AG09309 (cell line): ENCODE measurements at places on chromosomes 2 and 18.

DNA sequence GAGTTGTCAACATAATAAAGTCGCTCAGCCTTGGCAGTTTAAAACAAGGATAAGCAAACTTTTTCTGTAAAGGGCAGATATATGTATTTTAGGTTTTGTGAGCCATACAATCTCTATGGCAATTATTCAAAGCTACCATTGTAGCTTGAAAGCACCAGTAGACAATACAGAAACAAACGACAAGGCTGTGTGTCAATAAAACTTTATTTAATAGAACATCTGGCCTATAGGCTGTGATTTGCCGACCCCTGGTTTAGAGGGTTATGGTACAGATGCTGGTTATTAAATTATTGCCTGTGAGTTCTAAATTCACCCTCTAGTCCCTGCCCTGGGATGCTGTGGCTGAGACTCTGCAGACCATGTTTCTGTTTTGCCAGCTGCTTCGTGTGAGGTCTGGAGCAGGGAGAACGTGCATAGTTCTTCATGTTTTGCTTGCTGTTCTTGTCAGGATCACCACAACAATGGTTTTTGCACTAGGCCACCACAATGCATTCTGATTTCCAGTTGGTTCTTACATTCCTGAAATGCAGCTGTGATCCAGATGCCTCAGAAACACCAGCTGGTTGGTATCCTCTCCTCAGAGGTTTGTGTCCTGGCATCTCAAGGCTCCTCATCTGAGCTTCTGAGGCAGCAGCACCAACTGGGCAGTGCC lies 46.6 kb downstream of the ICOS start:
- no peak for DNase-seq

- DNase-seq: no peak
Observed at GRCh38 chr2:21020668-21021288, 23.1 kb downstream of the APOB start.

GRCh38 chr18:35573531-35573930 lies 8.0 kb upstream of the GALNT1 start:
- DNase-seq: no peak

DNA sequence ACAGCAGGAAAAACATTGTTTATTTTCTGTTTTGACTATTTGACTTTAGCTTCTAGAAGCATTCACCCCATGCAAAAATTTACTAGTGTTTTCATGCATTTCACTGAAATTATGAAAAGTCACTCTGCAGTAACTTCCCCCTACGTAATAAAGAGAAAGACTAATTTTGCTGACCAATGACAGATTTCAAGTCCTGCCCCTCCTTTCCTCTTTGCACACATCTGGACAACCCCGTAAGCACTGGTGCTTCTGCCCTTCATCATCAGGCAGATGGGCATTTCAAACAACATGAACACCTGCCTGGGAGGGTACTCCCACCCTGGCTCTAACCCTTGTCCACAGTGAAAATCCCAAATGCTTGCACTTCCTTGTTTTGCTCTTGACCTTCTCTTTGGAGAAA lies 815.0 kb upstream of the ID2 start:
- no peak for DNase-seq

GRCh38 chr18:39796393-39796792 lies 2158.6 kb upstream of the PIK3C3 start:
- DNase-seq: no peak

GRCh38 chr2:17800219-17800618 lies 16.0 kb upstream of the MSGN1 start:
- no peak for DNase-seq

DNA sequence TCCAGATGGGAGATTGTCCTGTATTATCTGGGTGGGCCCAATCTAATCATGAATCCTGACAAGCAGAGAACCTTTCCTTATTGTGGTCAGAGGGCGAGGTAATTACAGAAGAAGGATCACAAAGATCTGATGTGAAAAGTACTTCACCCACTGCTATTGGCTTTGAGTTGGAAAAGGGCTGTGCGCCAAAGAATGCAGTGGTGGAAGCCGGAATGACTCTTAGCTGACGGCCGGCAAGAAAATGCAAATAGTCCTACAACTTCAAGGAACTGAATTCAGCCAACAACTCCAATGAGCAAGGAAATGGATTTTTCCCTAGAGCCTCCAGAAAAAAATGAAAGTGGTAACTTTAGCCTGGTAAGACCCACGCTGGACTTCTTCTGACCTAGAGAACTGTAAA lies 67.3 kb downstream of the CTNNA2 start:
- no peak for DNase-seq

DNA sequence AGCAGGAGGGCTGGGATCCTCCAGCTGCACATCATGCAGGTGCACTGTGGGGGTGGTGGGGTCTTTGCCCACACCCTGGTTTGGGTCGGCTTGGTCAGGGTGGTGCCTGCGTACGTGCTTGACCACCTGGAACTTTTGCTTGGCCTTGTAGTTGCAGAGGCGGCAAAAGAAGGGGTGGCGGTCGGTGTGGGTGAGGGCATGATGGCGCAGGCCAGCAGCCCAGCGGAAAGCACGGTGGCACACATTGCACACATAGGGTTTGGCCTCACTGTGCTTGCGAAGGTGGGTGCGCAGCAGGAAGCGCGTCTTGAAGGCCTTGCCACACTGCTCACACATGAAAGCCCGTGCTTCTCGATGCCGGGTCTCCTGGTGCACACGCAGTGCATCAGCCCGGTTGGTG lies 21.1 kb downstream of the ZNF142 start:
- DNase-seq: no peak

DNA sequence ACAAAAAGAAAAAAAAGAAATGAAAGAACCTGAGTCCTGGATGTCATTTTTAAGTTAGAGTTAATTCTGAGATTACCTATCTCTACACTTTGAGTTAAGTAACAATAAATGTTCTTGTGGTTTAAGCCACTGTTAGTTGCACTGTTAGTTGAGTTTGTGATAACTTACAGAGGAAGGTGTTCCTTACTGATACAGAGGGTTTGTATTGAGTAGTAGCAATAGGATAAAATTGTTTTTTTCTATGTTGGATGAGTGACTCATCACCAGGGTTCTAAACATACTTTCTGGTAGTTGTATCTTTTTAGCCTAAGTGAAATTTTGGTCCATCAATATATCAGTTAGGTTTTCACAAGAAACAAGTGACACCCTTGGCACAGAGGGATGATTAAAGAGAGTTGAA lies 4.0 kb upstream of the LCLAT1 start:
- DNase-seq: no peak

DNA sequence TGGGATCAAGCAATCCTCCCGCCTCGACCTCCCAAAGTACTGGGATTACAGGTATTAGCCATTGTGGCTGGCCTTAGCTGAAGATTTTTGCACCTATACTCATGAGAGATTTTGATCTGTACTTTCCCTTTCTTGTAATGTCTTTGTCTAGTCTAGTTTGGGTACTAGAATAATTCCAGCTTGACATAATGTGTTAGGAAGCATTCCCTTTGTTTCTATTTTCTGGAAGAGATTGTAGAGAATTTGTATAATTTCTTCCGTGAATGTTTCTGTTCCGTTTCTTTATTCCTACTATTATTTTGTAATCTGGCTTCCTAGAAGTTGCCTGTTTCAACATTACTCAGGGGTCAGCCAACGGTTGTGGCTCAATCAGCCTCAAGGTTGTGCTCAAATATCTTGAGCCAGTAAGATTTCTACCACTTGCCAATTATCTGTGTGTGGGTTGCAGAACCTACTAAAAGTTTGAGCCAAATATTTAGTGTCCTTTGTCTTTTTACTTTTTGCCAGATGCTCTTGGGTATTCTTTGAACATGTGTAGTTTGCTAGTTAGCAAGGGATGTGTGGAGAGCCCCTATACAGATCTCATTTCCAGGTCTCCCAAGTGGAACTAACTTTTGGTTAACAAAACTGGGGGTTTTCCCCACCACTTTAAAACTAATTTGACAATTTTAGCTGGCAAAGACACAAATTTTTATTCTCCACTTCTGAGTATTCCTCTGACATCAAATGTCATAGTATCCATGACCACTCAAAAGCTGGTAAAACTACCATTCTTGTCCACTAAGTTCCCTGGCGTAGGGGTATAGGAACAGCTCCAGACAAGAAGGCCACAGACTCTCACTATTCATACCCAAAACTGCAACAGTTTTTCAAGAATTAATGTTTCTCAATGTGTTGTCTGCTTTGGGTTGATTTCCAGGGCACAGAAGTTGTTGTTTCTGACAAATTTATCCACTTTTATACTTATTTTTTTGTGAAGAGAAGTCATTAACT lies 42.8 kb upstream of the BAZ2B start:
- peak; percentile 28 for DNase-seq

DNA sequence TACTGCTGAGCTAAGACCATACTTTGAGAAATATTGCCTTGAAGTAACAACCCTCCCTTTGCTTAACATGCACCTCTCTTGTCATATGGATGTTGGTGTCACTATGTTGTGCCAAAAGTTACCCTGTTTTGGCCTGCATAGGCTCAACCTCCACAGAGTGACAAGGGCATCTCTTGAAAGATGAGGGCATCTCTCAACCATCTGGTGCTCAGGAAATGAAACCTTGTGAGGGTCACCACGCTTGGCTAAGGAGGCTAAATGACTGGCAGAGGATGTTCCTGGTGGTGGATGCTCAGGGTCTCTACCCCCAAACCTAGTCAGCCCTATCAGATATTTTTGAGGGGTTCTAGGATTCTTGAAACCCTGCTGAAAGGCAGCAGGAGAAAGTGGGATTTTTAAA lies 2.3 kb downstream of the LHCGR start:
- no peak for DNase-seq

GRCh38 chr2:197869501-197870111 lies 65.2 kb downstream of the PLCL1 start:
- DNase-seq: peak; percentile 11

DNA sequence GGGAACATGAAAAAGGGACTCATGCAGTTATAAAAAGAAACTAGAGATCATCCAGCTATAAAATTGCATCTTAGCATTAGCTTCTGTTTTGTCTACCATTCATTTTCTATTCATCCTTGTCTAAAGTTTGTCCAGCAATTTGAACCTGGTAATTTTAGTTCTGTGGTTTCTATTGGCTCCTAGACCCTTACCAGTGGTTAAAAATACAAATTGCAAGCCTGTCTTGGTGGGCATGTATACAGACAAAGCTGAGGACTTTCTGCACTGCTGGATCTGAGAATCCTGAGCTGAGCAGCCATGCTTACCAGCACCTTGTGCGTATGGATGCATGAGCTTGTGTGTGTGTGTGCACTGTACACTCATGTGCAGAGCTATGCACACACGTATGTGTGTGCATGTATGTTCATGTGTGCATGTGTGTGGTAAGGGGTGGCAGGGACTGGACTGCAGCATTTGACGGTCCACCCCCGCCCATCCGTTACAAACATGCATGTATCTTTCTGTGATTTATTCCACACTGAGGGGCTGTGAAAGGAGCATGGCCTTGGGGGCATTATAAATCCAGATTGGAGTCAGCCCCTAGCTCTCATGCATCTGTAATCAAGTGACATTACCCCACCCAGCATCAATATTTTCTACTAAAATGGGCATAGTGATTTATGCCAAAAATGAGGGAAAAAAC lies 144.7 kb downstream of the FAM210A start:
- DNase-seq: no peak

DNA sequence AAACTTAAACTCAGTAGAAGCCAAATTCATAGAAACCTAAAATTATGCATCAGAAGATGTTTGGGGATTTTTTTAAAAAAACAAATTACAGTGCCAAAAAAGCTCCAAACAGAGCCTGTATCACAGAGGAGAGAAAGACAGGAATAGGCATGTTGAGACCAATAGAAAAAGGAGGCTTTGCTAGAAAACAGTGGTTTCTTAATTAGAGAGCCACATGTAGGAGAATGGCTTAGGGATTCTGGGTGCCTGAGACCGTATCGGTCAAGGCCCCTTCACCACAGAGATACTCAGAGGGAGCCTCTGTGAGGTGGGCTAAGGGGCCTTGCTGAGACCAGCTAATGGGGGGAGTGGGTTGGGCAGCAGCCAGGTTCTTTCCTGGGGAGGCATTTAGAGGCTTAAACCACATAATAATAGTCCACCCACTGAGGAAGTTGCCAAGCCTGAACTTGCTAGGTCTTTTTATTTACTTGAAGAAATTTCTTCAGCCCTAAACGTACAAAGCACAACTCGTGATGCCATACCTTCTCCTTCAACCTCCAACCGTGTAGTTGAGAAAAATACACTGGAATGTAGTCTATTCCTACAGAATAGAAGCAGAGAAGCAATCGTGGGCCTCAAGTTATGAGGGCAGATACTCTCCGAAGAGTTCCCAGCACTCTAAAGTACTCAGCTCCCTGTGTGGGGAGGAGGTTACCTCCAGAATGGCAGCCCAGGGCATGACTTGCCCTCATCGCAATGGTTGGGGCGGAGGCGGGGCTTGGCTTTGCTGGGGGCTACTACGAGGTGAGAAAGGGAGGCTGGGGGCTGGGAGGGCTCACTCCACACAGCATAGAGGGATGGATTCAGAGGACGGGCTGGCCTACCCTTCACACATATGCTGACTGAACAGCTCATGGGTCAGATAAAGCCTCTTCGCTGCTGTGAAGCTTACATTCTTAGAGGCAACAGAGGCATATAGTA lies 237.9 kb downstream of the TPGS2 start:
- no peak for DNase-seq

DNA sequence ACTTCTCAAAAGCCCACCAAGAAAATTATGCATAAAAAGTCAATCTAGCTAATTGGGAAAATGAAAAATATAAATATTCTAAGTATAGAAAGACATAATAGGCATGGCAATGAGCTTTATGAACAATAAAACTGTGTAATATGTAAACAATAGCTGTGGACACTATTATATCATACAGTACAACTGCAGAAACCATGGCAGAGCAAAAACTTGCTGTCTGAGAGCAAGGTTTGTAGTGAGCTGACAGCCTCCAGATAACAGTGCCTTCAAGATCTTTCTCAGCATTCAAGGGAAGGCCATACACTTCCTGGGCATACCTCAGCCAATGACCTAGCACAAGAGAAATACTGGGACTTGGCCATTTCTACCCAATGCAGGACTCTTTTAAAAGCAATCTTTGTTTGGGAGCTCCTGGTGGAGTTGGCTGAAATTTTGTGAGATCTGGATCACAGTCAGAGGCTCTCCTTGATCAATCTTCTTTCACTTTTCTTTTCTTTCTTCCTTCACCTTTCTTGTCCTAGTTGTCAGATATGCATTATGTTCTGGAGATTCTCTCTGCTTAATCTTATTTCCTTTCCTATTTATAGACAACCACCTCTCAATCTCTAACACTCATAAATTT lies 427.2 kb upstream of the UBE2E3 start:
- DNase-seq: no peak

GRCh38 chr2:109143214-109144187 lies 14.5 kb downstream of the SH3RF3 start:
- DNase-seq: no peak

DNA sequence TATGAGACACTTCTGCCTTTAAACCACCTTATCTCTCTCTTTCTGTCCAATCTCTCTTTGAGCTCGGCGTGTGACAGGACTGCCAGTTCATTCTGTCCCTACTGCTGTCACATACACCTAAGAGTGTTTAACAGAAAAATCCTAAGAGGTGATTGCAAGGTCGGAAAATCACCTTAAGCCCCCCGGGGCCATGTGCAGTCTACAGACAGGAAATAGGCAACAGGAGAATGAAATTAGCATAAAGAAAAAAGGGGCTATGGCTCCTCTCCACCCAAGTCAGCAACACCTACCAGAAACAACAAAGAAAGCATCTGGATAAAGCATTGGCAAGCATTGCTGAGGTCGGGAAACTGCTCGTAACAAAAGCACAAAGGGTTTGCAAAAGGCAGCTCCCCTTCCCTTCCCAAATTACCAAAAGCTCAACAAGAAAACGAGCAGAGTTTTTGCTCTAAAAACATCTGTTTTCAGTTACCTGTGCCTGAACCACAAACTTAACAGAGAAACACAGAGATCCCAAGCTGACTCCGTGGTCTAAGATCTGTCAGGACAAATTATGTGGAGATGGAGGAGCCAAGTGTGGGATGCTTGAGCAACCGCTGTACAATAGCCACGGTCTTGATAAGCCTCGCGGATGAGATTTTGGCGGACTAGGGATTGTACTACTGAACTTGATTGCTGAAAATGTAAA lies 30.4 kb downstream of the ANKRD44 start:
- DNase-seq: peak; percentile 17
